ENCODE measurements at places on chromosomes 1 and 21.

GRCh38 chr1:17658837-17659236, 96.3 kb upstream of the ACTL8 start:
- no peak for DNase-seq

GRCh38 chr1:10583641-10584040, 108.9 kb downstream of the PEX14 start:
- no peak for DNase-seq

- DNase-seq, result peak; percentile 3
Measured at GRCh38 chr21:26572702-26573381, at the start of gene CYYR1. CYYR1 (minus strand) TSS chr21:26573286; CDS start chr21:26572940, 346 bp downstream.

DNA sequence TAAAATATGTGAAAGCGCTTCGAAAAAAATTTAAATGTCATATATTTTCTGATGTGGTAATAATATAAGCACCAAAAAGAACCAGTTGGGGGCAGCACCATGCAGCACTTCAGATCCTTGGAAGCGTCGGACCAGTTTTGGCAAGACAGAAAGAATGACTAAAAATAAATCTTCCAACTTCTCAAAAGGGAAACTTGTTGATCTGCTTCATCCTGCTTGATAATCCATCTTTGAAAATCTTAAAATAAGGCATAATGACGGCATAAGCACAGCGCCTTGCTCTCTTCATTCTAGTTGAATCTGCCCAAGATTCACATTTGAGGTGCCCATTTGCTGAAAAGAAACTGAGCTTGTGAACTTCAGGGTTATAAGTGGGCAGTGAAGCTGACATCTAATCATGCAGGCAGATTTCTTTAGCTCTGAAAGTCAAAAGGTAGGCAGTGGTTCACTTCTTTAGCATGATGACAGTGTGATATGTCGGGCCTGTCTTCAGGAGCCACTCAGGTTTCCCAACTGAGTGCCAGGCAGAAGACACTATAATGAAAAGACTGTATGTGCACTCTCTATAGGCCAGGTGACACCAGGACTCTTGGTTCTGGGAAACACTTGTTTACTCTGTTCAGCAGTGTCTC, 19.8 kb upstream of the MUTYH start:
- DNase-seq, result peak; percentile 85

DNA sequence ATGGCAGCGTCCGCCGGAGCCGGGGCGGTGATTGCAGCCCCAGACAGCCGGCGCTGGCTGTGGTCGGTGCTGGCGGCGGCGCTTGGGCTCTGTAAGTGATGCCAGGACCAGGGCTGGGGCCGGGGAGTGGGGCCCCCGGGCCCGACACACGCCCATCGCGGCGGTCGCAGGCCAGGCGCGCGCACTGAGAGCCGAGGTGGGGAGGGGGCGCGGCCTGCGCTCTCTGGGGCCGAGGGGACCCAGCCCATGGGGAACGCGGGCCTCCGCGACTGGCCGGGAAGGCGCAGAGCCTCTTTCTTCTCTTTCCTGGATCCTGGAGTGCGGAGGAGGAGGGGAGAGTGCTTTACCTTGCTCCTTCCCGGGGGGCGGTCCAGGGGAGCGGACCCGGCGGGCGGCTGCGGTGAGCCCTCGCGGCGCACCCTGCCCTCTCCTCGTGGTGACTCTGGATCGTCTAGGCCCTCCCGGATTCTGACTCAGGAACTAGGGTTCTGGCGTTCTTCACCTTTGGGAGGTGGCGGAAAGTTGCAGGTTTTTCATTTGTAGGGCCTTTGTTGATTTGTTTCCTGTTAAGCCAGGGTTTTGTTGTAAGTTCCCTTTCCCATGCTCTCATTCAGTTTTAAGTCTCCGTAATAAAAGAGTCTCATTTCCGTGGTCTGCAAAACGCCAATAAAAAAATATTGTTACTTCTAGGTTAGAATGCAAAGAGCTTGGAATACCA, 529 bp downstream of the MPZL1 start:
- DNase-seq, result peak; percentile 47

DNA sequence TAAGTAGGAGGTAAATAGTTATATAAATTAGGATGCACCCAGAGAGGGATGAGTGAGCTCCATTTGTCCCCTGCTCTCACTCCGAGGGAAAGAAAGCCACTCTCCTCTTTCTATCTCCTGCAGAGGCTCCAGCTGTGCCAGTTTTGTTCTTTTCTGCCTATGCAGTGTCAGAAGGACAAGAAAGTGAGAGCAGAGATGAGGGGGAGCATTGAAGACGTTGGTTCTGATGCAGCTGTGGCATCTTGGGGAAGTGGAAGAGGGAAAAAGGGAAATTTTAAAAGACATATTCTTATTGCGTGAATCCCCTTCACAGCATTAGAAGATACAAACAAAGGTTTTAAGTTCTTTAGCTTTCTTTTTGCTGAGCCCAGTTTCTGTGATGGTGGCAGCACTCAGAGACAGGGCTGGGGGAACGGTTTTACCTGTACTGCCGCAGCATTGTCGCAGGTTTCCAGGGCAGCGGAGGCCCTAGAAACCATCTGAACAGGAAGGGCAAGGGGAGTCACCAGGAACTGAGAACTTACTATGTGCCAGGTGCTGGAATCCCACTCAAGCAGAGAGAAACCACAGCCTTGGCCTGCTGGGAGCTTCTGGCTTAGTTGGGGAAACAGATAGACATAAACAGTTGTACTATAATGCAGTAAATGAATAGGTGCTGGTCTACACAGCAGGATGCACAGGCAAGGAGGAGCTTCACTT, 44.9 kb upstream of the USP24 start:
- no peak for DNase-seq

GRCh38 chr1:35287807-35288640, 19.5 kb downstream of the ZMYM4 start:
- DNase-seq, result peak; percentile 66

DNA sequence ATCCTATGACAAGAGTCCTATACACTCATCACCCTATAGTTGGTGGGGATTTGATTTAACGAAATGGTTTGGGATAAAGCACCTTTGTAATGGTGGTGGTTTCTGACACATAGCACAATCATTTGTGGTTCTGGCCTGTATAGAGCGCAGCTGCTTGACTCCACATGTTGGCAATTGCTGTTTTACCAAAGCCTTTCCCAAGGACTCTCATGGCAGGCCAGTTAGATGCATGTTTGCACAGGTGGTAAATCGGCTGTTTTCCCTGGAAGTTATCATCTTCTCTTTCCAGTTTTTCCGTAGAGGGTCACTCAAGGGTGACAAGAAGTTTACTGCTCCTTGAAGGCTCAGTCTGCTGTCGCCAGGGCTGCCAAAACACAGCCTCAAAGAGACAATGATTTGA, 17.1 kb upstream of the XPR1 start:
- no peak for DNase-seq

DNA sequence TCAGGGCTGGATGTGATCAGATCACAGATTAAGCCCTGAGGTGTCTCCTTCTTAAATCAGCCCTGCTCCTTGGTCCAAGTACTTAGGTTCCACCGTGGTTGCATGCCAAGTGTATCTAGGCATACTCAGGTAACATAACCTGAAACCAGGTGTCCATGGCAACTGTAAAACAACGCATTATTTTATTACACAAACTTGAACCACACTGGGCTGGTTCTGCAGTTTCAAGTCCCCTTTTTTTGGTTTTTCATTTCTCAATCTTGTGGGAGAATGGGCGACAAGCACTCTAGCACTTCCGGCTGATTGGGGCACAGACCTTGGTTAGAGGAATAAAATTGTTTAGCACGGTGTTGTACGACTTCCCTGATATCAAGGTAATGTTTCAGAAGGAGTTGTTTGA, 65.2 kb downstream of the GBP6 start:
- no peak for DNase-seq

GRCh38 chr1:33367485-33368405, 46.8 kb upstream of the A3GALT2 start:
- peak; percentile 86 for DNase-seq

DNA sequence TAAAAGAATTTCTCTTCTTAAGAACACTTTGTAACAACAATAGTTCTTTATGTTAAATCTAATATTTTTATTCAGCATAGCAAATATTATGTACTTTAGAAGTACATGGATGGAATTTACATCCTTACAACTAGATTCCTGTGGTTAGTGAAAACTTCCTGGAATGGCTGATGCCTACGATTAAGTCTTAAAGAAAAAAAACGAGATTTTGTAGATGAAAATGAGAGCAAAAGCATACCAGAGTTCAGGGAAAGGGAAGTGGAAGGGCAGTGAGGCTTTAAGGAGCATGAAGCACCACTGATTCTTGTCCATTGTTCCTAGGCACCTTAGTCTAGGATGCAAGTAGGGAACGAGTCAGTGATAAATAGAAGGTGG, 26.7 kb downstream of the CFH start:
- DNase-seq, result peak; percentile 68

GRCh38 chr1:44608141-44608540, 66.1 kb downstream of the TMEM53 start:
- peak; percentile 16 for DNase-seq

- DNase-seq, result peak; percentile 85
Measured at GRCh38 chr1:66402194-66402593, 131.8 kb upstream of the SGIP1 start.

- DNase-seq, result peak; percentile 72
Measured at GRCh38 chr1:196160066-196160795, 448.0 kb downstream of the KCNT2 start.

DNA sequence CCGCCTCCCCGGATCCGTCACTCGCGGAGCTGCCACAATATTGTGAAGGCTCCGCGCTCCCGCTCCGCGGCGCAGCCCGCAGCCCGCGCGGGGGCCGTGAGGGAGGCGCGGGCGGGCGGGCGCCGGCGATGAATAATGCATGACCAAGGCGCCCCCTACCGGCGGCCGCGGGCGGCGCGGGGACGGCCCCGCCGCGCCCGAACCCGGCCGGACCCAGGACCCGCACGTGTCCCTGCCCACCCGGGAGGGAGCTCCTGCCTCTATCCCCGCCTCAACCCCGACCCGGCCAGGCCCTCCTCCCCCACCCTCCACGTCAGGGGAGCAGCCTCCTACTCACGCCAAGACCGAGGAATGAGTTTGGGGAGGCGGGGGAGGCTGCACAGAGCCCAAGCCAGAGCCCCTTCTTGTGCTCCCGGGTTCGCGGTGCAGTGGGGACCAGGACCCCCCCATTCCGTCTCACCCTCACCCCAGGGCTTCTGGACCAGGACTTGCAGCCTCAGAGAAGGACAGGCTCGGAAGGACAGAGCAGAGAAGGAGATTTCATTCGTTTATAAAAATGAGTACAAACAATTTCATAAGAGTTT, 70.8 kb upstream of the CASZ1 start:
- DNase-seq, result peak; percentile 32

GRCh38 chr1:207433435-207433834, 20.7 kb upstream of the CR2 start:
- DNase-seq, result no peak

GRCh38 chr1:89581859-89582258, 51.1 kb upstream of the LRRC8C start:
- no peak for DNase-seq

- no peak for DNase-seq
Measured at GRCh38 chr1:205330150-205330549, 8.6 kb upstream of the NUAK2 start.

GRCh38 chr1:80048716-80049115, 1042.2 kb upstream of the ADGRL4 start:
- no peak for DNase-seq

DNA sequence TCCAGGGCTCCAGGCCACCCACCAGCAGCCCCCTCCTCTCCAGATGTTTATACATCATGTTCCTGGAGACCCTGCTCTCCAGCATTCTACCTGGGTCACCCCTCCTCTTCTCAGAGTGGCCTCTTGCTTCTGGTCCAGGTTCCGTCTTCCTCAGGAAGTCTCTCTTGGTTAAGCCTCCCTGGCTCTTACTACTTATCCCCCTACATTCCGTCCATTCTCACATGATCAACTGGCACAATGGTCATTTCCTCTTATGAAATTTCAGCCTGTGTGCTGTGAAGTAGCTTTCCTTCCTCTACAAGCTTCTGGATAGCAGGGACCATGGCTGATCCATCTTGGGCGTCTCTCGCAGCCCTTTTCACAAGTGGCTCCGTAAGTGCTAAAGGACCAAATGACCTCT, 33.9 kb upstream of the ATP2B4 start:
- DNase-seq, result peak; percentile 93

DNA sequence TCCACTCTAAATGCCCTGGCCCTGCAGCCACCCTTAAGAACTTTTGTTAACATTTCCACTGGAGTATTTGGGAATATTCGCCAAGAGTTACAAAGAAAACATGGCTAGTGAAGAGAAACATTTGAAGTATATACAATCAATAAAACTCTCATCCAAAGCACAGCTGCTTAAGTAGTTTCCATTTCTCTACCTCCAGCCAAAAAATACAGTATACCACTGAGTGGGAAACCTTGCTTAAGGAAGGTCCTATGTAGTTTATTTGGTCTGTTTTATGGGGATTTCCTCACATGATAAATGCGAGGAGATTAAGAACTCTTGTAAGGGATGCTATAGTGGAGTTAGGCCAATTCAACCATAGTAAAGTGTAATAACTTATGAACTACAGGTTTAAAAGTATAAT, 382.5 kb downstream of the NEGR1 start:
- no peak for DNase-seq

DNA sequence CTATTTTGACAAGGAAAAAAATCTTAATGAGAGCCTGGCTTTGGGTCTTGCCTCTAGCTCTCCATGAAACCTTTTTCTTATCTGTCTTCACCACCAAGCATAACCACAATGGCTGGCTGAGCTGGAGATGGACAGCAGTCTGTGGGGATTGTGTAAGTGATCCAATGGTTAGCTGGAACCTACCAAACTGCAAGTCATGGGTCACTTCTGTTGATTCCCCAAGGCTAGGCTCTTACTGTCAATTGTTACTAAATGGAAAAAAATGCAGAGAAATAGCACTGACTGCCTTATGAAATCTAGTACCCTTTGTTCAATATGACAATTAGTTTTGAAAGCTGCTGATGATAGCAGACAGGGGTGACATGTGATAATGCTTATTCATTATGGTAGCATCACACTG, 359.0 kb downstream of the ST6GALNAC3 start:
- peak; percentile 8 for DNase-seq
